ENCODE measurements at places on chromosomes 4 and X.

- no peak for DNase-seq
Measured at GRCh38 chr4:152039691-152040090, 278.9 kb upstream of the GATB start.

GRCh38 chrX:16604337-16604736 lies 45.6 kb upstream of the S100G start:
- DNase-seq: no peak

DNA sequence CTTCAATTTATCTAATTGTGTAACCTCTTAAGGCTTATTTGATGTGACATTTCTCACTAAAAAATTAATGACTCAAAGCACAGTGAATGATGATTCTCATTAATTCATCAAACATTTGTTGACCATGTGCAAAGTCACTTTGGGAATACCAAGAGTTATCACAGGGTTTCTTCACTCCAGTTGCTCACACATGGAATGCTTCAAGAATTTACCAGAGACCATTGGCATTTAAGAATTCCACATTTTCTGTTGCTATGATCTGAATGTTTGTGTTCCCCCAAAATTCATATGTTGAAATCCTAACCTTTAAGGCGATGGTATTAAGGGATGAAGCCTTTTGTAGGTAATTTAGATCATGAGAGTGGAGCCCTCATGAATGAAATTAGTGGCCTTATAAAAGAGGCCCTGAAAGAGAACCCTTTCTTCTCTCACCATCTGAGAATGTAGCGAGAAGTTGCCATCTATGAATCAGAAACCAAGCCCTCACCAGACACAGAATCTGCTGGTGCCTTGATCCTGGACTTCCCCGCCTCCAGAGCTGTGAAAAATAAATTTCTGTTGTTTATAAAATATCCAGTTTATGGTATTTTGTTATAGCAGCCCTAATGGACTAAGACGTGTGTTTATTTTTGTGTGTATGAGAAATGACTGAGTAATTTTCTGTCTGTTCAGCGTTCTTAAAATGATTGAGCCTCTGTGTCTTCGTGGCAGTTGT lies 16.4 kb upstream of the SRPX start:
- no peak for DNase-seq

GRCh38 chr4:136599890-136600289 lies 932.4 kb downstream of the PCDH18 start:
- no peak for DNase-seq

GRCh38 chr4:121266982-121267381 lies 102.9 kb upstream of the TNIP3 start:
- no peak for DNase-seq

- DNase-seq: no peak
Measured at GRCh38 chrX:49040376-49040955, 2.7 kb downstream of the TFE3 start.

GRCh38 chr4:37628977-37629609 lies 57.1 kb downstream of the RELL1 start:
- DNase-seq: no peak

- DNase-seq: no peak
Measured at GRCh38 chr4:177006331-177006730, 213.6 kb upstream of the VEGFC start.

DNA sequence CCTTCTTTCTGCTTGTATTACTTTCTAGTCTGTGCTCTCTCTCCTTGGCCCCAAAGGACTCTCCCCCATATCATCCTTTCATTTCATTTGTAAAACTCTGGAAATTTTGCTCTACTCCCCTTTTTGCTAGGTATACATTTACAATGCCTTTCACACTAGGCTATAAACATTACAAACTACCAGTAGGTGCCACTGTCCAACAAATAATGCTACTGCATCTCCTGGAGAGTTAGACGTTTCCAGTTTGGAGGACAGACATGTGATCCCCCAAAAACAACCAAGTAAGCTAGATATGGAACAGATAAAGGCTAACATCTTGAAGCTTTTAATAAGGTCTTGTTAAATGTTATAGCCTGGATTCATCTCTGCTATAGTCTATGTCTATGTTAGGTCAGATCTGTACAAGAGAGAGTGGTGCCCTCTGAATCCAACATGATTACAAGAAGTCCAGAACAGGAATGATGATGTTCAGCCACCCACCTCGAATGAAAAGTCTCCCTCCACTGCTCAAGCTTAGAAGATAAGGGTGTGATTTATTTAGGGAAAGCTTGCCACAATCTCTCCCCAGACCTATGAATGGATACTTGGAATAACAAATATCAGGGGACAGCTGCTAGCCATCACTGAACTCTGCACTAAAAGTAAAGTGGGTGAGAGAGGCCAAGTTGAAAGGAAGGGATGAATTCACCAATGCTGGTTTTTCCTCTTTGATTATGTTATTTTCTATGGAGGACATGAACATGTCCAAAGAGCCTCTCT lies 14.3 kb downstream of the CBR4 start:
- no peak for DNase-seq

DNA sequence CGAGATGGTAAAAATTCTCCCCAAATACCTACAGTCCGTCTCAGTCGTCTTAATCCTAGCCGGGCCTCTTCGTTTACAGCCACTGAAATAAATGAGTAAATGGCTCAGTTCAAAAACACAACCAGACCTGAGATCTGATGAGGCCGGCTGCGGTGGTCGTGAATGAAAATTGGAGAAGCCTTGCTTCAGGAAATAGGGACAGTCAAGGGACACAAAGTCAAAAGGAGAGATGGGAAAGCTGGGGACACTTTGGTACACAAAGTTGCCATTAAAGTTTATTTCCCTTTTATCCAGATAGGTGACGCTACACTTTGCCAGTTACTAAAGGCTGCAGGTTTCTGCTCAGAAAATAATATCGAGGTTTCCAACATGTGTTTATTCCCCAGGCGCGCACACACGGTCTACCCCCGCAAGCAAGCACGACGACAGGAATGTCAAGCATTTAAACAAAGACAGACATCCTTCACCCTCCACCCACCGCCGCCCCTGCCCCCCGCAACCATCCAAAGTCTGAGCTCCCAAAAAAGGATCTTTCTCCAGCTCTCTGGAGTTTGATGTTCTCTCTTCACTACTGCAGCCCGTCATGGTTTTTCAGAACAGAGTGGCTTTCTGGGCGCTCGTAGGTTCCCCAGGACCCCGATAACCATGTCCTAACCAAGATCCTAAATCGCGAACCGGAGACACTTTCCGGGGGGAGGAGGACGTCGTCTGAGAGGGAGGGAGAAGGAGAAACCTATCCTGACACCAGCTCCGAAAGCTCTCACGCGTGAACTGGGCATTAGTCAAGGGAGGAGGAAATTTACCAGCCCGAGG lies 1.3 kb upstream of the PCDH7 start:
- DNase-seq: no peak

- DNase-seq: no peak
Measured at GRCh38 chrX:18927558-18927957, 56.4 kb downstream of the PHKA2 start.

- DNase-seq: no peak
Measured at GRCh38 chr4:177410566-177410965, 31.7 kb downstream of the AGA start.

DNA sequence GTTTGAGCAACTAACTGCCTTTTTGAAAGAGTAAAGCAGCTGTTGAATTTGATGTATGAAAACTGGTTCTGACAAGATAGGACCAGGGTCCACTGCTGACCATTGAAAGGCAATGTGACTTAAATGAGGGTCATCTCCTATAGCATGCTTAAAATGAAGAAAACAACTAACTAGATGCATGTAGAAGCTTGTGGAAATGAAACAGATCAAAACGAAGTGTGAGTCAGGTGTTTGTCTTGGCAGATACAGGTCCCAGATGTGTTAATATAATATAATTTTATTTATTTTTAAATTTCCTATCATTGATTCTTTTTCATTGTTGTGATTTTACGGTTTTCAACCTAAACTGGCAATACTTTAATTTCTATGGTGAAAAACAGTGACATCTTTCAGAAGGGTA lies 83.6 kb downstream of the ATOH1 start:
- DNase-seq: no peak

- DNase-seq: no peak
Measured at GRCh38 chrX:15167826-15168225, 102.1 kb downstream of the ASB9 start.

DNA sequence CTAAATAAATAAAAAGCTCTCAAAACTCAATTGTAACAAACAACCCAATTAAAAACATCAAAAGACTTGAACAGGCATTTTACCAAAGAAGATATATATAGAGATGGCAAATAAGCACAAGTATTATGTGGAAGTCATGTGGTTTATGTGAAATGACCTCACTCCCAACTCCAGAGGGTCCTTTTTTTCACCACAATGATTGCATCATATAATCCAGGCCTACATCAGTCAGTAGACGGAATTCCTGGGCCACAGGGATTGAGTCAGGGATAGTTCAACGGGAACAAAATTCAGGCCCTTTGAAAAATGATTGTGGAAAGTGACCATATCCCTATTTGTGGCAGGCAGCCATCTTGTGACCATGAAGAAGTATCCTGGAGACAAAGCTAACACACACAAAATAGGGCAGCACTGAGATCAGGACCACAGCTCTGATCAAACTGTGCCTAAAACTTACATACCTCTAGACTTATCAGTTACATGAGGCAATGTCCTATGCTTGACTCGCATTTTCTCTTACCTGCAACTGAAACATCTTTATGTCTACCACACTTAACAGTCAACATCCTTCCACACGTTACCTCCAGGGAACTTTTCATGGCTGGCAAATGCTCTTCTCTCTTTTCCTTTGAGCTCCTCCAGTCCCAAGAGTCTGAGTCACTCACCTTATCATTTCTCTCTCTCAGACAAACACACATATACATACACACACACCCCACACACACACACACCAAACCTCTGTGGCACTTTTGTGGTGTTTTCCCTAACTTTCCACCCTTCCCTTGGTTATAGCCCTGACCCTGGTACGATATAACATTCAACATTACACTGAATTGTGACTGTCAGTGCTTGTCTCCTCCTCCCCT lies 113.5 kb downstream of the PHF8 start:
- DNase-seq: no peak

DNA sequence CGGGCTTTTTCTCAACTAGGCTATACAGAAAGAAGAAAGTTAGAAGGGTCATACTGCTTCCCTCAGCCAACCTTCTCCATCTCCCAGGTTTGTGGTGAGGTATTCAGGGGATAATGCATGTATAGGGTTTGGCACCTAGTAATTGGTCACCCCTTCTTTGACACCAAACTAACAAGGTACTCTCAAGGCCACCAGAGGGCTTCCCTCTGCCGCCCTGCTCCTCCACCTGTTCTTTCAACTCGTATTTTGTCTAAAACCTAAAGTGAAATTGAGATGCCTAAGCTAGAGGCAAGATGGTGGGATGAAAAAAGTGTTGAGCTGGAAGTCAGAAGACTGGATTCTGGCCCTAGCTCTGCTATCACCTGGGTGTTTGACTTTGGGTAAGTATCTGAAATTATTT lies 22.0 kb downstream of the CT47C1 start:
- no peak for DNase-seq

DNA sequence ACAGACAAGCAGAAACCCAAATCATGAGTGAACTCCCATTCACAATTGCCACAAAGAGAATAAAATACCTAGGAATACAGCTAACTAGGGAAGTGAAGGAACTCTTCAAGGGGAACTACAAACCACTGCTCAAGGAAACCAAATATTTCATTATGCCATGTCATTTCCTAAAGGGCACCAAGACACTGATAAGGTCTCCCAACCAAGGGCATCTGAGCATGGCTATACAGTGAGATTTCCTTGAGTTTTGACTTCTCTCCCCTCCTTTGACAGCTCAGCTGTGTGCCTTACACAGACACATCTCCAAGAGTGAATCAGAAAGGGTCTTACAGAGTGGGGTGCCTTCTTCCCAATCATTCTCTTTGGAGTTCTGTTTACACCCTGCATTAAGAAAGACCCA lies 40.4 kb downstream of the PCDH7 start:
- DNase-seq: no peak

DNA sequence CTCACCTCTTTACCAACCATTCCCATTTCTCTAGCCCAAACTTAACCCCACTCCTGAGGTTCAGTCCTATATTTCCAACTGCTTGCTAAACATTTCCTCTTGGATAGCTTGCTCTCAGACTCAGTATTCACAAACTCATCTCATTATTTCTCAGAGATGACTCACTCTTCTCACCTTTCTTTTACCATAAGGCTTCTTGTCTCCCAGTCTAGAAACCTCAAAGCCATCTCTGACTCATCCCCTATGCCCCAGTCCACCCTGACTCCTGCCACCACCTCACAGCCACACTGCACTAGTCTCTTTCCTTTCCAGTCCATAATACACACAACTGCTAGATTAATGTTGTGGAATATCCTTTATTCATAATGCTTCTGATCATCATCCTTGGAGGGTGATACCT lies 4.8 kb downstream of the FRMPD3 start:
- DNase-seq: no peak

- no peak for DNase-seq
Measured at GRCh38 chr4:24226667-24227066, 336.8 kb upstream of the PPARGC1A start.

DNA sequence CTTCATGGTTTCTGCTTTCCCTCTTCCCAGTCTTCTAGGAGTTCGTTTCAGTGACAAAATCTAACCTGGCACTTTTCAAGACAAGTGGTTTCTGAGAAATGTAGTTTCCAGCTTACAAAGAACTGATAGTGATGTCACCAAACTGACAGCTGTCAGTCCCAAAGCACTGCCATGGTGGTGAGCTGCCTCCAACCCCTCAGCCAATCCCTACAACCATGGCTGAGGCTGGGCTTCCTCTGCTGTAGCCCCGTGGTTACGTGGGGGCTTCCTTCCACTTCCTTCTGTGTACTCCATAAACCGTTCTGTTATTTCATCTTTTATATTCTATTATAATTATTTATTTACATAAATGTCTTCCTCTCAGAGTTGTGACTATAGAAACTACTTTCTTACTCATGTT lies 198.6 kb upstream of the AGA start:
- no peak for DNase-seq

Measured in posterior cingulate gyrus (tissue), 11 donors.